ENCODE measurements at places on chromosomes 13 and 19.

GRCh38 chr19:8578642-8579265 is 1.5 kb upstream of the MYO1F start:
- no peak for DNase-seq

DNA sequence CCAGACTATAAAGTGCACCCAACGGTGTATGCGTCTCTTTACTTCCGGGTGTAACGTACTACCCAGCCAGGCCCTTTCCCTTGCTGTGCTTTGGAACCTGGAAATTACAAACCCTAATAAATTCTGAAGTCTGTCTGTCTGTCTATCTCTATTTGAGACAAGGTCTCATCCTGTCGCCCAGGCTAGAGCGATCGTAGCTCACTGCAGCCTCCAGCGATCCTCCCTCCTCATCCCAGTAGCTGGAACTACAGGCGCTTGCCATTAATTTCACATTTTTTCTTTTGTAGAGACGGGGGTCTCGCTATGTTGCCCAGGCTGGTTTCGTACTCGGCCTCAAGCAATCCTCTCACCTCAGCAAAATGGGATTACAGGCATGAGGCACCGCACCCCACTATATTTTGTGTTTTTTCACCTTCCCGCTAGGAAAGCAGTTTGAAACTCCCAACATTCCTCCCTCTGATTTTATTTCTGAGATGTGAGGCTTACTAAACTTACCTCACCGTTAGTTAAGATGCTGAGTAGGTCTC is 469 bp upstream of the RNF6 start:
- DNase-seq: peak; percentile 18

- no peak for DNase-seq
Observed at GRCh38 chr13:99355267-99356011, 48.2 kb upstream of the GPR183 start.

DNA sequence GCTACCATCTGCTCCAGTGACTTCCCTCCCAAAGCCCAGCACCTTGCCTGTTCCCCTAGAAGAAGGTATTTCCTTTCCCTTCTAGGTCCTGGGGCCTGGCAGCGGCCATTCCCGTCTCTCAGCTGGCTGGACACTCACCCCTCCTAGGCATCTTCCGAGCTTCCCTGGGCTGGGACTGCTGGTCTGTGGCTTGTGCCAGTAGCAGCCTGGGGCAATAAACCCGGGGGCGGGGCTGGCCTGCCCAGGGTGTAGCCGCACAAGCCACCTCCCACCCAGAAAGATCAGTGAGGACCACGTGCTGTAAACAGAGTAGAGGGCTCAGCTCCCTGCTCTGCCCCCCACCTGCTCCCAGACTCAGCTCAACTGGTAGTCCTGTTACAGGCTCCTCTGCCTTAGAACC is 15.0 kb downstream of the LIPE start:
- no peak for DNase-seq

- no peak for DNase-seq
Observed at GRCh38 chr19:51571599-51571998, 516 bp downstream of the ZNF175 start.

- DNase-seq: peak; percentile 80
Observed at GRCh38 chr19:44002566-44003460, at the start of gene ZNF230. Gene ZNF230 (plus strand): TSS chr19:44002957. CDS start chr19:44007079, 4,122 bp downstream.

- DNase-seq: no peak
Observed at GRCh38 chr13:51770160-51770559, 33.8 kb downstream of the DHRS12 start.

GRCh38 chr19:51026554-51026831 is at the start of gene KLK11:
Gene KLK11 (minus strand): TSS chr19:51026616. CDS start chr19:51025631, 985 bp downstream.
- no peak for DNase-seq

GRCh38 chr19:17095141-17095919 is 19.8 kb downstream of the MYO9B start:
- no peak for DNase-seq

DNA sequence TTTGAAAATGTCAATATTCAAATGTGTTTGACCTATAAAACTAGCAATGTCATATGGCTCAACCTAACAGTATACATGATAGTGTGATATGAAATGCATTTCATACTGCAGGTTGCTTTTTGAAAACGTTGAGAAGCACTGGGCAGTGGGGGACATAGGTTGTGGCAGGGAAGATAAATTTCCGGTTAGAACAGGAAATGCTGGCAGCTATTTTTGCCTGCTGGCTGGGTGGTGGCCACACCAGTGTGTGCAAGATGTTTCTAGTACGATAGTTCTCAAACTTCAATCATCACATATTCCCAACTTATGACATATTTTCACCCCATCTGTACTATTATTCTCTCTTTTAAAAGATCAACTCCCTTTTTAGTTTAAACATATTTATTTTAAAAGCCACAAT is 17.2 kb downstream of the FXYD5 start:
- DNase-seq: no peak

- DNase-seq: no peak
Observed at GRCh38 chr13:31797154-31797775, 57.9 kb downstream of the RXFP2 start.

- DNase-seq: no peak
Observed at GRCh38 chr13:98214008-98214643, 37.1 kb upstream of the RNF113B start.

- DNase-seq: no peak
Observed at GRCh38 chr19:19352823-19353222, 32.2 kb downstream of the MAU2 start.

Data from Panc1 (cell line).